ENCODE measurements at places on chromosomes 11 and 22.

GRCh38 chr11:88424881-88425280 is 87.3 kb upstream of the CTSC start:
- no peak for DNase-seq

GRCh38 chr11:124307093-124307492 is 6.7 kb downstream of the OR8D1 start:
- DNase-seq = no peak

DNA sequence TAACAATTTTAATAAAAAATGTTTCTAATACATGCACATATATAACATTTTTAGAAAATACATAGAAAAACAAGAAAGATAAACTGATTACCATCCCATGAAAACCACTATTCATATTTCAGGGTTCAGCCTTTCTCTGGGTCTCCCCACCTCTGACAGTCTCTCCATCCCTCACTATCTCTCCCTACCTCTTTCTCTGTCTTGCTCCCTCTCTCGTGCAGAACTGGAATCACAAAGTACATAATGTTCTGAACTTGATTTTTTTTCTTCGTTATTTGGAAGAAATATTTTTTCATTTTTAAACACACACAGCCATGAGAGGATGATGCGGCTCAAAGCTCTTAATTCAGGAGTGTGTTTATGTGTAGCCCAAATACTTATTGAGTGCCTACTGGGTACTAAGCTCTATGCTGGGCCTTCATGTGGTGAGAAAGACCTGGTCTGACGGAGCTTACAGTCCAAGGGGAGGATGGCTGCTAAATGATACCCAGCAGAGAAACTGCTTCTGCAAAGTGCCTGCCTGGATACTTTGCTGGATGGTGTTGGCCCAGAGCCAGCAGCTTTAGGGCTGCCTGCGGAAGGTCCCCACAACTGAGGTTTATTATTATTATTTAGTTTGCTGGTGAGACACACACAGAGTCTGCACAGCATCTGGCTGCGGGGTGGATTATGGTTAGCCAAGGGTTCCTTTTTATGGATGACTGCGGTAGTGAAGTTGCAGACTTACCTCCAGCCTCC is 42.6 kb downstream of the SC5D start:
- no peak for DNase-seq

DNA sequence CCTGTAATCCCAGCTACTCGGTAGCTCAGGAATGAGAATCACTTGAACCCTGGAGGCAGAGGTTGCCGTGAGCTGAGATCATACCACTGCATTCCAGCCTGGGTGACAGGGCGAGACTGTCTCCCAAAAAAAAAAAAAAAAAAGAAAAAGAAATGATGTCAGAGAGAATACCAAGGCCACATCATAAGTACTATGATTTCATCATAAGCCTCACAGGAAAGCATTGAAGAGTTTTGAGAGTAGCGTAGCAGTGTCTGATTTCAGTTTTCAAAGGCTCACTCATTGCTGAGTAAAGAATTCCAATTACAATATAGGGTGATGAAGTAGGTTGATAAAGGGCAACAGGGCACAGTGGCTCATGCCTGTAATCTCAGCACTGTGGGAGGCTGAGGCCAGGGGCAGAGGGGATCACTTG is 88.8 kb downstream of the MRTFA start:
- no peak for DNase-seq

DNA sequence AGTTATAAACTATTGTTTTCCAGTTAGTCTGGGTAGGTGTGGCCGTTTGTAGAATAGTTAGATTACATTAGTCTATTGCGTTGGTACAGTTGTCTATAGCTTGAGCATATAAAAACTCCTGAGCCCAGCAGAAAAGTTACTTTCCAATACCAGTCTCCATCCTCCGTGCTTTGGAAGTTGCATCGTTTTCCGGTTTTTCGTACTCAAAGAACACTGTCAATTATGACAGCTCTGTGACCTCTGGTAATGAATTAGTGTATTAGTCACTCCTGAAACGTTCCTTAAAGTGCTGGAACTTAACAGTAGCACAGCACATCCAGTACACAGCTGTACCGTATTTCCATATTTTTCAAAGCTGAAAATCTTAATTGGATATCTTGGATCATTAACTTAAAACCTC is 808 bp upstream of the MSANTD2 start:
- DNase-seq = peak; percentile 46

- no peak for DNase-seq
These were observed 216.4 kb upstream of the B3GAT1 start for GRCh38 chr11:134628426-134628825.

DNA sequence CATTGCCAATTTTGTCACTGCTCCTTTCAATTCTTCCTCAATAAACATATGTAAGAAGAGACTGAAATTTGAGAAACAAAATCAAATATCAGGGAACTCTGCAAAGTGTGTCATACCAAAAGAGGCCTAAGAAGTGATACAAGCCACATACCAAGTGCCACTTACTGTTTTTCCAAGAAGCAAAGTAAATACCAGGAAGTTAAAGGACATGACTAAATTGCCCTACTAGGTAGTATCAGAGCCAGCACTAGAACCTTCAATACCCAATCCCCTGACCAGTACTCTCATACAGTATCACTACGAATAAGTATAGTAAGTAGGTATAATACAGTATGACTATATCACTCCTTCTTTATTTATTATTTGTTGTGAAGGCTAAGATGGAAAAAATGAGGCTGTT is 13.6 kb downstream of the MAML2 start:
- DNase-seq = no peak

GRCh38 chr22:49960159-49961004 is at the start of gene PIM3:
Gene PIM3, plus strand, starts transcription at chr22:49960772. Its CDS starts 176 bp downstream, at chr22:49960948.
- DNase-seq = peak; percentile 95

DNA sequence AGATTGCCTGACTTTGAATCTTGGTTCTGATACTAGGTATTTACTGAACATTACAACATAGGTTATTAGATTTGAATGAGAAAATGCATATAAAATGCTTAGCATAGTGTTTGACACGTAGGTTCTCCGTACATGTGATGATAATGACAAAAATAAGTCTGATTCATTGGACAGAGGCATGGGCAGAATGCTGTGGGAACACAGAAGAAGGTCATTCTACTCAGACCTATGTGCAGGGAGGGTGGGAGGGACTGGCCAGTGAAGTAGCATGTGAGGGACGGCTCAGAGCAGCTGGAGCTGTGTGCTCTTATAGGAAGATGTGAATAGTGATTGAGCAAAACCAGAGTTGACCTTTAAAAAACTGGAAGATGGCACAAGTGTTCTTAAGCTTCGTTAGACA is 256.8 kb upstream of the RAG2 start:
- DNase-seq = no peak
